Activated T-helper 17 cell treated with anti-CD3 and anti-CD28 coated beads, Interleukin-2, amount 50 U/mL, for 72 hours (primary cell): ENCODE measurements at places on chromosomes 4 and X. TPM values are rescaled to one million over a fixed set of nuclear protein-coding genes. Genes with fewer than 3 reads are reported as not detected.

IGFBP7 gene
- total RNA-seq, result not detected

TRMT10A gene
- total RNA-seq, result 10.1 TPM

PCDH7 gene
- not detected for total RNA-seq

GC gene
- not detected for total RNA-seq

SPATA4 gene
- total RNA-seq, result not detected

GK2 gene
- total RNA-seq, result not detected

DNA sequence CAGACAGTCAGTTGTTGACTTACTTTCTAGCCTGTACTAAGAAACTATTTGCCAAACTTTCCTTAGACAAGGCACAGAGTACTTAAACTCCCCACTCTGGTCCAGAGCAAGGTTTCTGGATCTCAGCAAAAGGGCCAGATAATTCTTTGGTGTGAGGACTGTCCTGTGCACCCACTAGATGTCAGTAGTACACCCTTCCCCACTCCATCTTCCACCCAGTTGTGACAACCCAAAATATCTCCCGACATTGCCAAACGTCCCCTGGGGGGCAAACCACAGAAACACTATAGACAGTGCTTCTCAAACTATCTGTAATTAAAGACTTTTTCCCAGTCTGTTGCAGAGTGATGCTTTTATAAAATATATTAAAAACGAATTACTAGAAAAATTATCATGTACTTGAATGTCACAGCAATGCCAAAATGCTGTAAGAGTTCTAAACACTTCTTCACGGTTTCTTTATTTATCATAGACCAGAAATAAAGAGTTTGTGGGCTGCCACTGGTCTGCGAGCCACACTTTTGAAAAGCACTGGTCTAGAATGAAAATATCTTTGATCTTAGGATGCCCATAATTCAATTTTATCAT, 203.5 kb downstream of the PRDM5 start:
- ATAC-seq, result peak; percentile 51

DNA sequence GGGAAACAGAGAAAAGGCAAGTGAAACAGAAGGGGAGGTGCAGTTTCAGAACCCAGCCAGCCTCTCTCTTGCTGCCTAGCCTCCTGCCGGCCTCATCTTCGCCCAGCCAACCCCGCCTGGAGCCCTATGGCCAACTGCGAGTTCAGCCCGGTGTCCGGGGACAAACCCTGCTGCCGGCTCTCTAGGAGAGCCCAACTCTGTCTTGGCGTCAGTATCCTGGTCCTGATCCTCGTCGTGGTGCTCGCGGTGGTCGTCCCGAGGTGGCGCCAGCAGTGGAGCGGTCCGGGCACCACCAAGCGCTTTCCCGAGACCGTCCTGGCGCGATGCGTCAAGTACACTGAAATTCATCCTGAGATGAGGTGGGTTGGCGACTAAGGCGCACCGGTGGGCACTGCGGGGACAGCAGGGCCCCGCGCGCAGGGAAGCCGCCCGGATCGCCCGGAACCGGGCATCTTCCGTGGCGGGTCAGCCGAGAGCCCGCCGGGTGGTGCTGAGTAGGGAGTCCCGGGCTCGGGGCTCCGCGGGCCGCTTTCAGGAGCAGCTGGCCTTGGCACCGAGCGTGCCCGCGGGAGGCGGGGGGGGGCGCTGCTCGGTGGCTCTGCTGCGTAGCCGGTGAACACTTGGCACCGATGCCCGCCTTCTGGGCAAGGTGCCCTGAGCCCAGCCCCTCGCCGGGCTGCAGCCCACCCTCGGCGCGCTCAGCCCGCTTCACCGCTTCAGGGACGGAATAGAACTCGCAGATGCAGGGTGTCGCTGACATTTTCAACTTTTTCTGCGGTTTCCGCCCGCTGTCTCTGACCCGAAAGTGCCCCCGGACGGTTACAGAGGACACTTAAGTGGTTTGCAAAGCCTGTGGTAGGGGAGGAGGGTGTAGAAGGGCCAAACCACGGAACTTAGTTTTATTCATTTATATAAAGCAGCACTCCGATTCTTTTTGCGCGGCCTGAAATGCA, at the start of gene CD38:
TSS of gene CD38 (plus strand) at position 40 of the 953 bp plus-strand sequence. CDS start at position 127, 87 bp downstream.
- ATAC-seq, result peak; percentile 61

- ATAC-seq, result no peak
Observed at GRCh38 chr4:188781655-188782054, 642.4 kb downstream of the TRIML1 start.

- no peak for ATAC-seq
Observed at GRCh38 chrX:32281853-32282252, 929.5 kb downstream of the DMD start.

DNA sequence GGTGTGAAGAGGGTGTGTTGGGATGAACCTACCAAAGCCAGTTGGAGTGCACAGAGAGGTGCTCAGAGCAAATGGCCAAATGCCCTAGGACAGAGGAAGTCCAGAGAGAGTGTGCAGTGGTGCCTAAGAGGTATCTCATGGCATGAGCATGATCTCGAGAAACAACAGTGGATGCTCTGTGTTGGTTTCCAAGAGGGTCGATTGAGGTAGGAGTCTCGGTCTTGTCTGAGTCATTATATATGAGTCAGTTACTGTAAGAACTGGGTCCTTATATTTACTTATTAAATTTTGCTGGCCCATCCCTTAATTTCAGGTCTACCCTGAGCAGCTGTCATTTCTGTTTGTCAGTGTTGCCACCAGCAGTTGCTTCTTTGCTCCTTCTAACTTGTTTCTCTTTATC, 86.6 kb upstream of the TMEM150C start:
- no peak for ATAC-seq

DNA sequence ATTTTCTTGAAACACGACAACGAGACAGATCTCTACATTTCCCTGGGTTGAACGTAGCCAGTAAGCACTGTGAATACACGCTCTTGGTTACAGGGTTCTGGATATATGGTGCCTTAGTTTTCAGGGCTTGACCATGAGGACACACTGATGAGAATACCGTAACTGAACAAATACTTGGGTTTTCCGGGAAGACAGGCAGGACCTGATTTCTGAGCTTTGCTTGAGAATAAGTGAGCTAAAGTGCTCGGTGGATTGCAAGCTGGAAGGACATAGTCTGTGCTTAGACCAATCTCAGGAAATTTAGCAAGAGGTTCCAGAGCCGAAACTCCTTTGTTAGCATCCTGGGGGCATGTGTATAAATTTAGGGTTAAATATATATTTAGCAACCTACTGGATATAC, 876 bp upstream of the TACR3 start:
- ATAC-seq, result no peak

- peak; percentile 21 for ATAC-seq
Observed at GRCh38 chr4:186192066-186192612, 772 bp downstream of the CYP4V2 start.

DNA sequence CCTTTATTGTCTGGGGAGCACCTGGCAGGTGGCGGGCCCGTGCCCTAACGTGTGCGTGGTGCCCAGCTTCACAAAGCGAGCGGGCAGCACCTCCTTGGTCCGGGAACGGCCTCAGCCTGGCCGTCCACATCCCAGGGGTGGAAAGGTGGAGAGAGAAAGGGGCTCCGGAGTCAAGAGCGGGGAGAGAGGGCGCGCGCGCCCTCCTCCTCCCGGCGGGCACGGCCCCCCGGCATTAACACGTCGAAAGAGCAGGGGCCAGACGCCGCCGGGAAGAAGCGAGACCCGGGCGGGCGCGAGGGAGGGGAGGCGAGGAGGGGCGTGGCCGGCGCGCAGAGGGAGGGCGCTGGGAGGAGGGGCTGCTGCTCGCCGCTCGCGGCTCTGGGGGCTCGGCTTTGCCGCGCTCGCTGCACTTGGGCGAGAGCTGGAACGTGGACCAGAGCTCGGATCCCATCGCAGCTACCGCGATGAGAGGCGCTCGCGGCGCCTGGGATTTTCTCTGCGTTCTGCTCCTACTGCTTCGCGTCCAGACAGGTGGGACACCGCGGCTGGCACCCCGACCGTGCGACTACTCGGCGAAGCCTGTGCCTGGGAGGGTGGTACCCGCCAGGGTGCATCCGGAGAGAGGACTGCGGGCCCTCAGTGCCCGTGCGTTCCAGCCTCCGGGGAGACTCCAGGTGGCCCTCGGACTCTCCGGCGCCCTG, at the start of gene KIT:
TSS of gene KIT (plus strand) at position 407 of the 701 bp plus-strand sequence. CDS start at position 465, 58 bp downstream.
- peak; percentile 32 for ATAC-seq

DNA sequence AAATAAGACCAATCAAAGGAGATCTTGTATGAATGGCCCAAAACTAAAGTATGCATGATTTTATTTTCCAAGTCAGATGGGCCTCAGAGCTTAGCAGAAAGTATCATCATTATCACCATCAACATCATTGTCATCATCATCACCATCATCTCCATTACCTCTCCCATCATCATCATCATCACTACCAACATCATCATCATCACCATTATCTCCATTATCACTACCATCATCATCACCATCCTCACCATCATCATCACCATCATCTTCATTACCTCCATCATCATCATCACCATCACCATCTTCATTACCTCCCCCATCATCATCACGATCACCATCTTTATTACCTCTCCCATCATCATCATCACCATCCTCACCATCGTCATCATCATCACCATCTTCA, 363.9 kb downstream of the DHRSX start:
- no peak for ATAC-seq

- no peak for ATAC-seq
Observed at GRCh38 chr4:76963131-76963750, 13.7 kb downstream of the SEPTIN11 start.

DNA sequence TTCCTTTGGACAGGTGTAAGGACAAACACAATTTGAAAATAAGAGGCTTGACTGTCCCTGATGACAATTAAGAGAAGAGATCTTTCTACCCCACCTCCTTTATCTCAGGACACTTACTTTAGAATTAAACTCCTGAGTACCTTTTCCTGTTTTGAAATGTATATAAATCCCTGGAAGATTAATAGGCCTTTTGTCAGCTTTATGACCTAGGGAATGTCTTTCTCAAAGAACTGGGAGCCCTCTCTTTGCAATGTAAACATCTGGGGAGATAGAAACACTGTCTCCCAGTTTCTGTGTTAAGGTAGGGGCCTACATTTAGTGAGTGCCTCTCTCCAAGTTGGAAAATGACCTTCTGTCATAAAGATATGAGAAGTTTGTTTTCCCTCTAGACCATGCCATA, 31.7 kb downstream of the AGA start:
- ATAC-seq, result no peak

DNA sequence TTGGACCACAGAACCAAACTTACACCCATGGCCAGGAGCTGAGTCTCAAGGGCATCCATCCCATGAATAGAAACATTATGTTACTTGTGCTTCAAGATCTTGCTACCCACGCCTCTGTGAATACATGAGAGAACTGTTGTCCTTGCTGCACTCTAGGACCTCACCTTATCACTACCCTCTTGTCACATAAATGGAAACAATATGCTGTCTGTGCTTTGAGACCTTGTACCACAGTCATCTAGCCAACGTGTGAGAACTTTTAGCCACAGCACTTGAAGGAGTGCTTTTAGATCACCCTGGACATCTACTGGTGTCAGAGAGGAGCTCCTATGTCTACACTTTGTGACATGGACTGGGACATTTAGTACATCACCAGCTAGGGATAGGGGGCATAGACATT, 30.7 kb upstream of the HUWE1 start:
- peak; percentile 42 for ATAC-seq

DNA sequence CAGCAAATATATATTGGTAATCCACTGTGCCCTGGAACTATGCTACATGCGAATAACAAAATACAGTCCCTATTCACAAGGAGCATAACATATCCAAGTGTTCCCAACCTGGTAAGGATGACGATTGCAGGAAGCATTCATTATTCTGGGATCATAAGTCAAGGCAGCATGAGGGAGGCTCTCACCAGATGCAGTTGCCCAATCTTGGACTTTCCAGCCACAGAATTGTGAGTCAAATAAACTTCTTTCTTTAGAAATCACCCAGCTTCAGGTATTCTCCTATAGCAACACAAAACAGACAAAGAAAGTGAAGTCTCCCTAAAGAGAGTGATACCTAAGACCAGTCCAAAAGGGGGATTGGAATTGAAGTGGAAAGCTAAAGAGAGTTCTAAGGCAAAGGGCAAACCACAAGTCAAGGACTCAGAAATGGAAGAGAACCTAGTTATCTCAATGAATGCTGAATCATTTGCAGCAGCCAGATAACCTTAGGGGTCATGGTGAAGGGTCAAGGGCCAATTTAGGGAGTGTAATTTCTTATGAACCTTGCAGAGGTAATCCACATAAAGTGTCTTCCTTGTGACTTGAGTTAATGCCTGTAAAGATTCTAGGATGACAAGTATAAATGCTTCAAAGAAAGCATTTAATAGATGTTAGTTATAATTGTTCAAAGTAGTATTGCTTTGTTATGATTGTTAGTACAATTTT, 103.1 kb upstream of the PCDH7 start:
- ATAC-seq, result no peak

GRCh38 chr4:72893354-72894066, 176.0 kb downstream of the COX18 start:
- no peak for ATAC-seq

DNA sequence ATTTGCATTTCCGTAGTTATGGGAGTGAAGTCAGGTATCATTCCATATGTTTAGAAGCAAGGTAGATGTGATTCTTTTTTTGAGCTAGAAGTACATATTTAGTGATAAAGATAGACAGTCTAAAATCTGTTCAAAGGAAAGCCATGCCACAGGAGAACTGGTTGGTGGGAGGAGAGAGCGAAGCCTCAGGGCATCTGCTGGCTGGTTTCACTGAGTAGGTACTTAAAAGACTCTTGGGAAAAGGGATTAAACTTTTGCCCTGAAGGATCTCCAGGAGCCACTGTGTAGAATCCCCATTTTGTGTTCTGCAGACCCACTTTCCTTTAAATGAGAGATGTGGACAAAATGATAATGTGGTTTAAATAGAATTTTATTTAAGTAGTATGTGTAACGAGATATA, 89.6 kb downstream of the SHROOM2 start:
- no peak for ATAC-seq

- ATAC-seq, result no peak
Observed at GRCh38 chr4:173909294-173909693, 374.2 kb downstream of the FBXO8 start.

DNA sequence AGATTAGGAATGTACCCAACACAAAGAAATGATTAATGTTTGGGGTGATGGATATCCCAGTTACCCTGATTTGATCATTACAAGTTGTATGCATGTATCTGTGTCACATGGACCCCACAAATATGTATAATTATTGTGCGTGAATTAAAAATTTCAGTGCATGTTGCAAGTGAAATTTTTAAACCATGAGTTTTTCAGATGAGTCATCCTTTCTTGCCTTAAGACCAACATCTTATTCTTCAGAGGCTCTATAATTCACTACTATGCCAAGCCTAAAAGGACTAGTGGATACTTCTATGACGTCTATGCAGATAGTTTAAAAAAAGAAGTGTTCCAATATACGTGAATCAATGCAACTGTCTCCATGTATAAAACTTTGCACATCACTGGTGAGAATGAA, 113.0 kb upstream of the SH3RF1 start:
- ATAC-seq, result no peak
